Body of pancreas (tissue), 4 donors: ENCODE measurements at places on chromosomes 1 and 21.

DNA sequence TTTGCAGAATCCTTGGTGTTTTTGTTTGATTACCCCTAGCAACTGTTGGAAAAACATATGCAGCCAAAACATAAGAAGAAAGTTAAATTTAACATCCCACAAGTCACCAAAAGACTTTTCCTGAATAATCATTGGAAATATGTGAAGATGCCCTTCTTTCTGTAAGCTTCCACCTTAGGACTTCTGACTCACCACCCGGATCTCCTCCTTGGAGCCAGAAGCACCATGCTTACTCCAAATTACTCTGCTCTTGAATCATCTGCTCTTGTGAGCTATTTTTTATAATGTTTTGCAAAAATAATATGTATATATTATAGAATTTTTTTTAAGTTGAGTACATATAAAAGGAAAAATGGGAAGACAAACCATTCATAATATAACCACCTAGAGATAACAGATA, 391.7 kb downstream of the KCTD3 start:
- DNase-seq = no peak

DNA sequence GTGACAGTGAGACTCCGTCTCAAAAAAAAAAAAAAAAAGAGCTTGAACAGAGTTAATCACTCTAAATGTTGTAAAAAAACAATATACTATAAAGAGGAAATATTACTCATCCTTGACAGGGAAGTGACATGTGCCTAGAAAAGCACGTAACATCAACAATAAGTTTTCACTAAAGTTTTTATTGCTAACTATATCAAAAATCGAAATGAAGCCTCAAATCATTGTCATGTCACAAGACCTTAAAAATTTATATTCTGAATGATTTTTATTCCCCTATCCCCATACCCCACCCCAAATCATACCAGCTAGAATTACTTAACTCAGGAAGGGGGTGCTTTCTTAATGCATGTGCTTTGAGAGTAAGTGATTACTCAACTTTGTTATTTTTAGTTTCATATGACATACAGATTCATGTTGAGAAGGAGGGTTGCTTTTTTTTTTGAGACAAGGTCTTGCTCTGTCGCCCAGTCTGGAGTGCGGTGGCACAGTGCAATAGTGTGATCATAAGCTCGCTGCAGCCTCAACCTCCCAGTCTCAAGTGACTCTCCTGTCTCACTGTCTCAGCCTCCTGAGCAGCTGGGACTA, 53.6 kb upstream of the MUTYH start:
- DNase-seq = no peak

DNA sequence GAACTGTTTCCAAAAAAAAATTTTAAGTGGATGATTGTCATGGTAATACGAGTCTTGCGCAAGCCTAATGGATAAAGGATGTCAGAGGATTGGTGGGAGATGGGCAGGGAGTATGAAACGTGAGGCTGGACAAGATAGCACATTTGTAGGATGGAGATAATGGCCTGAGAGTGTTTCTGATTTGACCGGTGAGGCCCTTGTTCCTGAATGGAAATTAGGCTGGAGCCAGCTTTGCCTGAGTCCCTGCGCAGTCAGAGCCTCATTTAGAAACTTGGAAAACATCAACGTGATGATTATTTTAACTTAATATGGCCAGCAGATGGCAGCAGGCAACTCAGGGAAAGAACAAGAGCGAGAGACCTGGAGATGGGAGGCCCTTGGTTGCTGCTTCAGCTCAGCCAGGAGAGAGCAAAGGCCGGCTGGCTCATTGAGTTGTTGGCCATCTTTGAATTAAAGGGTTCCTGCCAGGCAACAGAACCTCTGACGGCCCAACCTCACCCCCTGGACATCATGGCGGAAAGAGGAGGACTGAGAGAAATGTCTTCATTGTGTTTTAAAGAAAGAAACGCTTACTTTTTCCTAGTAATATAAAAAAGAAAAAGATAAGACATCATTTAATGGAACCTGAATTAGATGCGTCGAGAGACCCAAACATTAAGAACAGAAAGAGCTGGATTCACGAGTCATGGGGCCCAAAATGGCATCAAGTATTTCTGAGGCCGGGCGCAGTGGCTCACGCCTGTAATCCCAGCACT, 80.3 kb downstream of the SELENOF start:
- DNase-seq = peak; percentile 75

DNA sequence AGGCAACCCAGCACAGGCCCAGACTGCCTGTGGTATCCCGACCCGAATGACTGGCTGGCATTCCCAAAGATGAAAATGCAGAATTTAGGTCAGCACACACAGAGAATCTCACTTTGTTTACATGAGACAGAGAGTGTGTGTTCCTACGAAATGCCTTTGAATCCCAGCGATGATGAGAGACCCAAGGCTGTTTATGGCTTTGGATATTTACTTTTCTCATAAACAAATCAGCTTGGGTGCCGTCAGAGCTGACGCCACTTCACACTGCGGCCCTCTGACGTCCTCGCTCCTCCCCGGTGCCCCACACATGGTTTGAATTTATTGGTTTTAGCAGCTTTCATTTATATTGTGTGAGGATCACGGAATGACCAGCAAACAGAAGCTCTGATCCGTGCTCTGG, 18.7 kb downstream of the TRABD2B start:
- no peak for DNase-seq

- no peak for DNase-seq
Observed at GRCh38 chr21:27606422-27606821, 639.5 kb upstream of the ADAMTS5 start.

DNA sequence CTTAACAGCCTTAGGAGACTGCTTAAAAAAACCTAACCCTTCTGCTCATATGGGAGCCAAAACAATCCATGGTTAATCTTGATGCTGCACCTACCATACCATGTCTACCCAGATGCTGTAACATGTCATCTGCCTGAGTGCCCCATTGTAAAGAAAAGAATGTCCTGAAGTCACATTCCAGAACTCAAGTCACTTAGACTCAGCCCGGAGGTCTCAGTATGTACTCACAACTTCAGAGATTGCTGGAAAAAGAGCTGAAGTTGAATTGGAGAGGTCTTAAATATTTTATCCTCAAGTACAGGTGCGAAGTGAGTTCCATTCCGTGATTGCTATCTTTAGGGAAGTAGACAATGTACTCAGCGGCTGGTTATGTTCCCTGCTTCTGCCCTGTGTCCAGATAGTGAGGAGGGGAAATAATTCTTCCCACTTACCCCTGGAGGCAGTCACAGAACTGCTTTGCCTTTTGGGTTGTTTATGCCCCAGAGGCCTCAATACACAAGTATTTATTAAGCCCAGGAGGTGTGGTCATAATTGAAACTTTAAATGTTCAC, 57.5 kb upstream of the HOOK1 start:
- DNase-seq = no peak

DNA sequence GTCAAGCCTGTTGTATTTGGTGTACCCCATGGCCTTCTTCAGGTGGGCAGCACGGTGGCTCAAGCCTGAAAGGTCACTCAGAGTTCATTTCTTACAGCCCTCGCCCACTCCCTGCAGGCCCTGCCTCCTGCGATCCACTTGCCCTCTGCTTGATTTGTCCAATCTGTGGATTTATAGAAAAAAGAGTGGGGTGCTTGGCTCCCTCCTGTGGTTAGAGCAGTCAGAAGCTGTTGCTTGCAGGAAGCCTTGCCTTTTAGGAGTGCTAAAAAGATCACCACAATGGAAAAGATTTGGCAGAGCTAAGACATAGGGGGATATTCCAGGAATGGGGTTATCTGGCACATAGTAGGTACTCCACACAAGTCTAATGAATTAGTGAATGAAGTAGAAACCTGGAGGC, 108.0 kb upstream of the TRABD2B start:
- DNase-seq = peak; percentile 16

- DNase-seq = no peak
Observed at GRCh38 chr1:173117761-173118160, 67.0 kb upstream of the TNFSF18 start.

DNA sequence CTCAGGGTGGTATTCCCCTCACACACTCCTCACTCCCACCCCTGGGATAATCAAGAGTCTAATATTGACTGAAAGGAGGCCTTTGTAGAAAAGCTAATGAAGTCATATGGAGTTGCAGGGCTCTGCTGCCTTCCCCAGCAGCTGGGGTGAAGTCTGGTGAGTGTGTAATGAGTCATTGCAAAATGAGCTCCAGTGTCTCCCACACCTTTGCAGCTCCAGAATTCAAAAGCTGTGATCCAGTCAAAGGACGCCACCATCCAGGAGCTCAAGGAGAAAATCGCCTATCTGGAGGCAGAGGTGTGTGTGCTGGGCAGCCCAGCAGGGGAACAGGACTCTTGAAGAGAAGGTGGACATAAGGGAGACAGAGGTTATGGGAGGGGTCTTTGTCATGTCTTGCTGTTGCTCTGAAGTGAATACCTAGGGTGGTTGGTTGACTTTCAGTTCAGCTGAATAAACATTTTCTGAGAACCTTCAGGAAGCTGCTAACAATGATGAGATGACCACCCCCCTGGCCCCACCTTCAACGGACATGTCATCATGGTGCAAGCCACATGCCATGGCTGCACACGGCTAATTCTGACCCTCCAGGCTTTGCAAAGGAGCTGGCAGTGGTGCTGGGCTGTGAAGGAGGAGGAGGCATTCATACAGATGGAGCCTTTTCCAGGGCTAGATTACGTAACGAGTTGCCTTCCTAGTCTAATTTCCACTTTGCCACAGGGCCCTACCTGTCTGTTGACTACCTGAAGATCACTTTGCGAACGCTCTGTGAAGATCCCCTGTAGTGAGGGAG, 32.2 kb upstream of the SNX27 start:
- DNase-seq = no peak

GRCh38 chr1:228867108-228867950, 132.1 kb downstream of the RHOU start:
- DNase-seq = no peak

DNA sequence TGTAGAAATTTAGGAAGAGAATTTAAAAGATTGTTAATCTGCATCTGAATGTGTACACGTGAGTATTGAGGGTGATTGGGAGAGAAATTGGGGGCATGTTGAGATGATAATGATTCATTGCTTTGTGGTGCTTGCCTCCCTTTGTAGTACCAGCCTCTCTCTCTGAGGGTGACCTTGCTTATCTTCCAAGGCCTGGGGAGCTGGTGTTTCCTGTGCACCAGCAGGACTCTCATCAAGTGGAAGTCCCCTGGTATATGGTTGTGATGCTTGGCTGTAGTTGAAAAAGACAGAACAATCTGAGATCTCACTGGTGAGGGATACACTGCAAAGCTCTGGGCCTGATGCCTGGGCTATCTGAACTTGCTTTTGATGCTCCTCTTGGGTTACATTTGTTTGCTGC, 4.0 kb downstream of the TCHHL1 start:
- no peak for DNase-seq

DNA sequence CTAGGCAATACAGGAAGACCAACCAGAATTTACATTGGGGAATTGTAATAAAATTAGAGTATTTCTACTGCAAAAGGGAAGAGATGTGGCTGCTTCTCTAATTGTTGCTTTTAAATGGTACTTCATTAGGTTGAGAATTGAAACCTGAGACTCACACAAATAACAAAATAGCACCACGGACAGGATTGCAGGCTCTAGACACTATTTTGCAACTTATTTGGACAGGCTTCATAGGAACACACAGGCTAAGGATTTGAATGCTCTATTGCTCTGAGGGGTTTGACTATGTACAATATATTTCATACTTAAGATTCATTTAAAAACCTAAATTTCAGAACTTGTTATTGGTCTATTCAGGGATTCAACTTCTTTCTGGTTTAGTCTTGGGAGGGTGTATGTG, 79.6 kb downstream of the ATP1B1 start:
- DNase-seq = no peak

DNA sequence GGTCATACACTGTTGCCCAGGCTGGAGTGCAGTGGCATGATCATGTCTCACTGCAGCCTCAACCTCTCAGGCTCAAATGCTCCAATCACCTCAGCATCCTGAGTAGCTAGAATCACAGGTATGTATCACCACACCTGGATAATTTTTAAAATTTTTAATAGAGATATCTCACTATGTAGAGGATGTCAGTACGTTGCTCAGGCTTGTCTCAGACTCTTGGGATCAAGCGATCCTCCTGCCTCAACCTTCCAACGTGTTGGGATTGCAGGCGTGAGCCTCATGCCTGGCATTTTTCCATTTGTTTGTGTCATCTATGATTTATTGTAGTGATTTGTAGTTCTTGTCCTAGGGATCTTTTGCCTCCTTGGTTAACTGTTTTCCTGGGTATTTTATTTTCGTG, 985.2 kb upstream of the B3GALT2 start:
- no peak for DNase-seq

GRCh38 chr1:22461678-22462527, 10.3 kb downstream of the ZBTB40 start:
- no peak for DNase-seq

- DNase-seq = no peak
Observed at GRCh38 chr1:42942444-42942843, 16.2 kb downstream of the SLC2A1 start.

DNA sequence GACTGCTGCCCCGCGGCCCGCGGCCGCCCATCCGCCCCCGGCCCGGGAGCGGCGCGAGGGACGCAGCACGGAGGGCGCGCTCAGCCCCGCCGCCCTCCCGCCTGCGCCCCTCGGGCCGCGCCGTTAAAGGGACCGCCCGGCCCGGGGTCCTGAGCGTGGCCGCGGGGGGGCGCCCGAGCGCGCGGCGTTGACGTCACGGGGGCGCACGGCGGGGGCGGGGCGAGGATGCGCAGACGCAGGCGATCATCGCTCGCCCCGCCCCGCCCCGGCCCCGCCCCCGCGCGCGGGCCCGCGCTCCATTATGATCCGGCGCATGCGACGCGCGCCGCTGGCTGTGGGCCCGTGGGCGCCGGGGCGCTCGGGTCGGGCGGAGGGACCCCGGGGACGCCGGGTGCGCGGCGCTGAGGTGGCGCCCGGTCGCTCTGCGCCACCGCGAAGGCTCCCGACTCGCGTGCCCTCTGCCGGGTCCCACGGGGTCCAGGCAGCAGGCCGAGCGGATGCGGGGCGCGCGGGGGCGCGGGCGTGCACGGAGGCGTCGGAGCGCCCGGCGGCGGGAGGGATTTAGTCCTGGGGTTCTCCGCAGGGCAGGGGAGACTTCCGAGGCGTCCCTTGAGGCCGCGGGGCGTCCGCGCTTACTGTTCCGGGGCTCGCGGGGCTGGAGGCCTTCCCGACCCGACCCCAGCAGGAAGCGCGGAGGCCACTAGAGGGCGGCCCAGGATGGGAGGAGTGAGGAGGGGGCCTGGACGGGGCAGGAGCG, at the start of gene DVL1:
TSS of gene DVL1 (minus strand) at position 163 of the 757 bp plus-strand sequence. CDS start 353 bp downstream, outside the sequence.
- peak; percentile 48 for DNase-seq

DNA sequence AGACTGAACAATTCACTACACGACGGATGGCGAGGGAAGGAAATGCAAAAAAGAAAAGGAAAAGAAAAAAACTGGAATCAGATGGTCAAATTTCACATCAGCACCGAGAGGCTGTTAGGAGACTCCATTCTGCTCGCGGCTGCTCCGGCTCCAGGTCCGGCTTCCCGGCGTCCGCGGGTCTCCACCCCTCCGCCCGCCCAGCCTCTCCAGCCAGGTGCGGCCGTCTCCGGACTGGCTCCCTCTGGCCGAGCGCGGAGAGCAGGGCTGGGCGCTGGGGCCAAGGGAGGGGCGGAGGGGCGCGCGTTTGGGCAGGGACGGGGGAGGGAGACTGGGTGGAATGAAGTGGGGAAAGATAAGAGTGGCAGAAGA, 332 bp downstream of the KCNJ6 start:
- peak; percentile 21 for DNase-seq

GRCh38 chr1:172423336-172423735, 2.9 kb downstream of the C1orf105 start:
- no peak for DNase-seq
